ENCODE measurements at places on chromosomes 7 and 10.

- no peak for DNase-seq
Observed at GRCh38 chr10:9645928-9646600, 1371.6 kb upstream of the CELF2 start.

DNA sequence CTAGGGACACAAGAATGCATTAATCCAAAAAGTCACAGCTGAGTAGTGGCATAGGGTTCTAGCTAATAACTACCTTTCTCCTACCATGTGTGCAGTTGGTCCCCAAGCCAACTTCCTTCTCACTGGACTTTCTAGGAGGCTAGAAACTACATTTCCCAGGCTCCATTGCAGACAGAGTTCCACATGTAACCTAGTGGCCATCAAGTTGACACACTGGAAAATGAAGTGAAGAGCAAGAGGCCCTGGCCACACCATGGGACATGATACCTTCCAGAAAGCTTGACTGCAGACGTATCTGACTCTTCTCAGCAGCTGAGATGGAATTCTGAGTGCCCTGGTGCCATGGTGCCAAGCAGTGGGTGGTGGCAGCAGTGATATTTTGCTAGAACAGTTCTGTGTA is 49.8 kb upstream of the TMEM273 start:
- DNase-seq: no peak

- DNase-seq: no peak
Observed at GRCh38 chr10:17510242-17510908, 56.0 kb upstream of the ST8SIA6 start.

- DNase-seq: no peak
Observed at GRCh38 chr7:114940220-114940619, 18.3 kb downstream of the MDFIC start.

DNA sequence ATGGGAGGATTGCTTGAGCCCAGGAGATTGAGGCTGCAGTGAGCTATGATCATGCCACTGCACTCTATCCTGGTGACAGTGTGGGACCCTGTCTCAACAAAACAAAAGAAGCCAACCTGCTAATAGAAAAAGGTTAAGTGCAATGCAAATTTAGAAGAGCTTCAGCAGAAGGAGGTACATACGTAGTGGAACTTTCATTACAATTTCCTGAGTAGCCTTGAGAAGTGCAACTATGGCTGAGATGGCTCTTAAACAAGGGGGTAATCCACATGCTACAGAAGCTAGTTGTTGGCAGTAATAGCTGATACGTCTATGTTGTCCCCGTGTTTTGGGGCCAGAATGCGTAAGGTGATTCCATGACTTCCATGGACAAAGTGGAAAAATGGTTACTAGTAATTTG is 10.7 kb upstream of the NT5C3A start:
- DNase-seq: no peak

DNA sequence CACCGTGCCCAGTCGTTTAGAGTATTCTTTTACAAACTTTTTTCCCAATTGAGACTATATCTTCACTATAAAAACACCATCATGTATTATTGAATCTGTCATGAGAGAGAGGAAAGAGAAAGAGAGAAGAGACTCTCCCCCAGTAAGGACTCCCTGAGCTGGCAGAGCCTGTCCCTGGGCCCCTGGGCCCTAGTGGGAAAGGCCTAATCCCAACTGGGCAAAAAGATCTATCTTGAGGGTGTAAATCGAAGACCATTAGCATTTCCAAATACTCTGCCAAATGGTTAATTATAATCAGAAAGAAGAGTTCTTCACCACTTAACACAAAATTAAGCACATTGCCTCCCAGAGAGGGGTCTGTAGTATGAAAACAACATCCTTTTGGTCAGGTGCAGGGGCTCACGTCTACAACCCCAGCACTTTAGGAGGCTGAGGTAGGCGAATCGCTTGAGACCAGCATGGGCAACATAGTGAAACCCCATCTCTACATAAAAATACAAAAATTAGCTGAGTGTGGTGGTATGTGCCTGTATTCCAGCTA is 108.2 kb downstream of the SKIDA1 start:
- no peak for DNase-seq

DNA sequence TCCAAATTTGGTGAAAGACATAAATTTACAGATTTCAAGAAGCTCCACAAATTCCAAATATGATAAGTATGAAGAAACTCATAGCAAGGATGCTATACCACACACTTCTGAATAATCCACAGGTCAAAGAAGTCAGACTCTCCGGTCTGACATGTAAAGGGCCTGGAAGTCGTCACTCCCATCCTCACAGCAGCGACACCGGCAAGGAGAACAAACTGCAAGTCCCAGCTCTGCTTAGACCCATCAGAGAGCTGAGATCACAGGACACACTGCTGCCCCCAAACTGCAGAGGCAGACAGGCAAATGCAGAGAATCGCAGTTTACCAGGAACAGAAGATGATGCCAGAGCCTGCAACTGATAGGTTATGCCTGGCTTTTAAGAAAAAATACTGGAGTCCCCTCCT is 62.0 kb downstream of the AMZ1 start:
- DNase-seq: no peak

DNA sequence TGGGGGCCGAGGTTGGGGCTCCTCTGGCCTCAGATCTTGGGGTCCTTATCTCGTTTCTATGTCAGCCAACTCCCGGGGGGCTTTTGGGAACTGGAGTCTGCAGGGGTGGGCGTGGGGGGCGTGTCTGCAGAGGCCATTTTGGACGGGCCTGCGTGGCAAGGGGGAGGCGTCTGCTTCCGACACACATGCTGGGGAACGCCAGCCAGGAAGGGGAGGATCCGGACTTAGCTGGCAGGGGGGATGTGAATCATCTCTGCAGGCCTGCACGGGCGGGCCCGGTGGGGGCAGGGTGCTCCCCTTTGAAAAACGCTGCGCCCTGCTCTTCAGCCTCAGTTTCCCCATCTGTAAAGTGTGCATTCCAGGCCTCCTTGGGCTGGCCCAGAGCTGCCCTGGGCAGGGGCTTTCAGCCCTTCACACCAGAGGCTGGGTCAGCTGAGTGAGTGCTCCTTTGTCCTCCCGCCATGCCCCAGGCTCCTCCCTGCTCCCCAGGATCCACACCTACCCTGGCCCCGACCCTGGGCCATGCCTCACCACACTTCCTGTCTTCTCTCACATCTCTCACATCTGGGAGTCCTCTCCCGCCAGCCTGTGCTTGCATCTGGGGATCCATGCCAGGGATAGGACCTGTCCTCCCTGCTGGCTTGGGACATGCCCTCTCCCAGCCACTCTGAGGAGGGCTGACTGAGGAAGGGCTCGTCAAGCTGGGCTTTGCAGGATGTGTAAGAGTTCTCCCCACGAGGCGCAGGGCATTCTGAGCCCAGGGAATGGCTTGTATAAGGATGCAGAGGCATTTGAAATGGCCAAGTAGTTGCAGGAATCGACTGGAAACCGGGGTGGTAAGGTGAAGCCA is 172.6 kb upstream of the TNRC18 start:
- peak; percentile 93 for DNase-seq

DNA sequence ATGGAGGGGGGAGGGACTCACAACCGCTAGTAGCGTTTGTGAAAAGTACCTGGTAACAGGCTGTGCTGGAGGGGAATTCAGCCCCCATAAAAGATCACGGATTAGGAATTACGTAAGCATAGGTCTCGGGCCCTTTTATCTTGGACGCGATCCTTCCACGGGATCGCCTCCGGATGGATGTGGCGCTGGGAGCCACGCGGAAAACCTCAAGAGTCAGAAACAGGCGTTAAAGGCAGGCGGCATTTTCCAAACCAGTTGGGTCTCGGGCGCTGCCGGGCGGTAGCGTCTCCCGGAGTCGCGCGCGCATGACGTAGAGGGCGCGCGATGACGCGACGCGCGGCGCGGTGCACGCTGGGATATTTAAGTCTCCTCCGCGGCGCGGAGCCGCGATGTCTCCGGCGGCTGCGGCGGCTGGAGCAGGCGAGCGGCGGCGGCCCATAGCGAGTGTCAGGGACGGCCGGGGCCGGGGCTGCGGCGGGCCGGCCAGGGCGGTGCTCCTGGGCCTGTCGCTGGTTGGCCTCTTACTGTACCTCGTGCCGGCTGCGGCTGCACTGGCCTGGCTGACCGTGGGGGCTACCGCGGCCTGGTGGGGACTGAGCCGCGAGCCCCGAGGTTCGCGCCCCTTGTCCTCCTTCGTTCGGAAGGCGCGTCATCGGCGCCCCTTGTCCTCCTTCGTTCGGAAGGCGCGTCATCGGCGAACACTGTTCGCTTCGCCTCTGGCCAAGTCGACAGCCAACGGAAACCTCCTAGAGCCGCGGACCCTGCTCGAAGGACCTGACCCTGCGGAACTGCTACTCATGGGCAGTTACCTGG is at the start of gene POM121:
TSS of gene POM121 (plus strand) at position 363 of the 813 bp plus-strand sequence. CDS start at position 390, 27 bp downstream.
- DNase-seq: peak; percentile 83

DNA sequence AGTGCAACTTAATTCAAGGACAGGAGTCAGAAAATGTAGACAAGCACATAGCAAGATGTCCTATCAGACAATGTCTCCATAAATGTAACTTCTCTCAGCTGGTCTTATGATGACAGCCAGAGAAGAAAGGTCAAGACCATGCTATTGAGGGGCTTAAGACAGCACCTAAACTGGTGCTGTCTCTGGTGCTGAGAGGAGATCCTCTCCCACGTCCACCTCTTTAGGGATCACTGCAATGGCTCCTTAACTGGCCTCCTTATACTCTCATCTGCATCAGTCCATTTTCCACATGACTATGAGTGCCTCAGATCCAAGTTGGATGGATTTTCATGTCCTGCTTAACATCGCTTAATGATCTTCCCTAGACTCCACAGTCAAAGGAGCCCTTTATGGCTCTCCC is 210.6 kb downstream of the ARL4A start:
- no peak for DNase-seq

DNA sequence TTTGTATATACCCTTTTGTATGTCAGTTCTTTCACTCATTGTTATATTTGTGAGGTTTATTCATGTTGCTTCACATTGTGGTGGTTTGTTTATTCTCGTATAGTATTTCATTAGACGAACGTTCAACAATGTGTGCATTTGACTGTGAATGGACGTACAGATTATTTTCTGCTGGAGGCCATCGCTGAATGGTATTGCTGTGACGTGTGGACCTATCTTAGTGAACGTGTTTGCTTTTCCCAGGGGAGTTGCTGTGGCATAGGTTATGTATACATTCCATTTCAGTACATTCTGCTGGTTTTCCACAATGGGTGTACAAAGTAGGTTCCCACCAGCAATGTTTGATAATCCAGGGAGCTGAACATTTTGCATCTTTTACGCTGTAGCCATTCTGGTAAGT is 31.1 kb upstream of the PLEKHS1 start:
- DNase-seq: no peak

- no peak for DNase-seq
Observed at GRCh38 chr7:105849122-105849855, 27.1 kb downstream of the ATXN7L1 start.

DNA sequence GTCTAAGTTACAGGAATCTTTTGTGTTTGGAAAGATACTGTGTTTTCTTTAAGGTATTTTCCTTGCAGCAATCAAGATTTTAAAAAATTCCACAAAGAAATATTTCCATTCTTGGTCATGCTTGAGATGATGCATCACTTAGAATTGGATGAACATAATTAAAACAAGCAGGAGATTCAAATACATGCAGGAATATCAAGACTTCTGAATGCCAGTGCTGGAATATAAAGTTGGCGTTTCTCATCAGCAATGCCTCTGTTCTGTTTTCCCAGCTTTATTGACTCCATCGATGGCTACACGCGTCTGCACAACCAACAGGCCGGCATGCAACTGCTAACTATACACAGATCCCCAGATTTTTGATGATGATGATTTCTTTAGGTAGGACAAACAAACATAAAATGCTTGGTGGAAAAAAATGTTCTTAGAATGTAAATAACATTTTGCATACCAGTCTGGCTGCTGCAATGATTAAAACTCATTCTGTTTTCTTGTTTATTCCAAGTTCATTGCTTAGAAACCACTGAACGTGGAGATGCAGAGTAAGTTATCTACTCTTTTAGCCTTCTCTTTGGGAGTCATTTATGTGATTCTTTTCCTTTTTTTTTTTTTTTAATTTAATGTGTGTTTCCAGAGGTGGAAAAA is 91.3 kb upstream of the FAM171A1 start:
- DNase-seq: no peak

GRCh38 chr10:119131512-119132240 is 27.8 kb downstream of the DENND10 start:
- DNase-seq: no peak

DNA sequence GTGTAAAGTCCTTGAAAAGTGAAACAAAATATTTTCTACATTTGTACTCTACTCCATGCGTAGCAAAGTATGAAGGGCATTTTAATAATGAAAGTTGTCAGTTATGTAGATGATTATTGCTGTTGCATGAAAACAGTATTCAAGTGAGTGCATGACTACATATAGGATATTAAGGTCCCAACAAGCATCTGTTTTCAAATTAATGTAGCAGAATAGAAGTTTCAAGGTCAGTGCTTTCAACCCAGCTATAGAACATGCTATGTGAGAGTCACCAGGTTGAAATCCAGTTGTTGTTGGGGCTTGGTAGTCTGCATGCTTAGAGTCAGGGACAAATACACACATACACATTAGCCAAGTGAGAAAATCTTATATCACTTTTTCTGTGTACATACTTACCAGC is 14.8 kb downstream of the CD36 start:
- DNase-seq: no peak

- DNase-seq: no peak
Observed at GRCh38 chr10:108862676-108863350, 1060.5 kb downstream of the XPNPEP1 start.

GRCh38 chr10:86653379-86653778 is 968 bp upstream of the OPN4 start:
- no peak for DNase-seq

DNA sequence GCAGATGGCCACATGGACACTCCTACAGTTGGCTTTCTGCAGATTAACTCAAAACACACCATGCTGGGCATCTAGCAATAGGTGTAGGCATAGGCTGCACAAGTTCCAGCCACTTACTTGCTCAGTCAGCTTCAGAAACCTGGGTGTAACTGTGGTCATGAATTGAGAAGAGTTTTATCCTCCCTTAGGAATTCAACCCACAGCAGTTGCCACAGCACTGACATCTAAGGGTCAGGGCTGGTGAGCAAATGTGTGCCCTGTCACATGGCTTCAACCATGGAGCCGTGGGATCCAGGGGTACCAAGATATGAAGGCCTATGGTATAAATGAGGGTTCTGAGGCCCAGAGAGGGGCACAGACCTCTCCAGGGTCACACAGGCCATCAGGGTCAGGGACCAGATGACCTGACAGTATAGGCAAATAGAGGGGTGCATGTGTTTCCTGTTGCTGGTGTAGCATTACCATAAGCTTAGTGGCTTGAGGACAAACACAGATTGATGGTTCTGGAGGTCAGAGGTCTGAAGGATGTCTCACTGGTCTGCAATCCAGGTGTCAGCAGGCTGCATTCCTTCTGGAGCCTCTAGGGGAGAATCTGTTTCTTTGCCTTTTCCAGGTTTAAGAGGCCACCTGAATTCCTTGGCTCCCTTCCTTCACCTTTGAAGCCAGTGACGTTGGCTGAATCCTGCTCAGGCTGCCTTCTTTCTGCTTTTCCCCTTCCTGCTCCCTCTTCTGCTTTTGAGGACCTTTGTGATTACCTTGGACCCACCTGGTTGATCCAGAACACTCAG is 24.1 kb downstream of the MINDY4 start:
- no peak for DNase-seq

- peak; percentile 10 for DNase-seq
Observed at GRCh38 chr7:155363852-155364600, 66.3 kb downstream of the INSIG1 start.

All from left cardiac atrium (tissue), 4 donors.